DMS53 (cell line): ENCODE measurements at places on chromosomes 12 and 14.

DNA sequence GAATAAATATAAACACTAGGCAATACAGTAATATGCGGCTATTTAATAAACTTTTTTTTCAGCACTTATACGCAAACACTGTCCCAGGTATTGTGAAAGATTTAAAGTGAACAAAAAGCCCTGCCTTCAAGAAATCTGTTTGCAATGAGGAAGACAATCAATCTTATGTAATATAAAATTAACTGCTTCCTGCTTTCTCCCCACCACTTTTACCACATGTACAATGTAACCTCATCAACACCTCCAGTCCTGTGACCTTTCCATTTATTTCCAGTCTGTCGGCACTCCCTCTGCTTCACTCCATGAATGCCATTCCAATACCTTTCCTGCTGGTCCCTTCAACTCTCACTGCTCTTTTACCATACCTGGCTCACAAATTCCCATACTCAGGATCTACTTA, 10.5 kb downstream of the SNX6 start:
- DNase-seq, result no peak

GRCh38 chr12:74129702-74130101, 407.9 kb upstream of the ATXN7L3B start:
- no peak for DNase-seq

- DNase-seq, result no peak
Observed at GRCh38 chr14:60573943-60574495, 65.1 kb downstream of the SIX6 start.

- peak; percentile 29 for DNase-seq
Observed at GRCh38 chr12:75951399-75952278, 79.9 kb downstream of the PHLDA1 start.

GRCh38 chr12:22374508-22374907, 40.0 kb upstream of the ST8SIA1 start:
- DNase-seq, result no peak

- DNase-seq, result no peak
Observed at GRCh38 chr14:87687420-87687819, 305.6 kb downstream of the GALC start.

GRCh38 chr14:74299061-74299545, 3.6 kb downstream of the ABCD4 start:
- DNase-seq, result no peak

- DNase-seq, result no peak
Observed at GRCh38 chr14:69066396-69067171, 86.3 kb downstream of the DCAF5 start.

DNA sequence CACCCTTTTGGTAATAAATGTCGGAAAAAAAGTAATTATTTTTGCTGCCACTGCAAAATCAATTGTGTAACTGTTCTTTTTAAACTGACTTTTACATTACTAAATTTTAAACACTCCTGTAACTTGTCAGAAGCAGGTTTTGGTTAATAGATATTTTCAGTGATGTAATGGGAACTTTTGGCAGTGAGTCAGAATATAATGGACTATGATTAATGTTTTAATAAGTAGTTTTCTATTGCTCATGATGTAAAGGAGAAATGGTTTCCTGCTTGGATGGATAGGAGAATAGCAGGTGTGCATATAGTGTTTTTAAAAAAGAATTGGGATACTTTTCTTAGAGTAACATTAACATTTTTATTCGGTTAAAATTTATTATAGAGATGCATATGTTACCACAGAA, 58.8 kb downstream of the TRMT5 start:
- no peak for DNase-seq

DNA sequence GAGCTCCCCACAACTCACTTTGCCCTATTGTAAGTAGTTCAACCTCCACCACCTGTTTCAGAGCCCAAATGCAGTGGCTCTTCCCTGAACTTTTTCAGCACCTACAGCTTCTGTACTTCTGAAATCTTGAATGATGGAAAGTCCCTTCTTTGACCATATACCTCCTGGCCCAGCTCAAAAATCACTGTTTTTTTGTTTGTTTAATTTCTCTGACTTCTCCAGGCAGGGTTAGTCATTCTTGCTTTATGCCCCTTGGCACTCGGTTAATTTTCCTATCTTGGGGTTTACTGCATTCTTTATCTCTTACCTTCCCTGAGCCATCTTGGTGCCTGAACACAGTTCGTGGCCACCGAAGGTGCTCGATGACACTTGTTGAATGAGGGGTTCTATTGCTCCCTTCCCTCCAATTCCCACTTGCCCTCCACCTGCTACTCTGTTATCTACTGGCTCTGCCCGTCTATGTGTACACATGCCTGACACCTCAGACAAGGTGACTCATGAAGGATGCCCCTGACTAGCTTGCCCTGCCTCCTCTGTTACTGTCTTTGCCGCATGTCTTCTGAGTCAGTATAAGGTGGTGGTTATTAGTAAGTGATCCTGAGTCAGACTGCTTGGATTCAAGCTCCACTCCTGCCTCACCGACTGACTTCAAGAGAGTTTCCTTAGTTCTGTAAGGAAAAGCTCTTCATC, 4.4 kb downstream of the AMHR2 start:
- DNase-seq, result peak; percentile 81

DNA sequence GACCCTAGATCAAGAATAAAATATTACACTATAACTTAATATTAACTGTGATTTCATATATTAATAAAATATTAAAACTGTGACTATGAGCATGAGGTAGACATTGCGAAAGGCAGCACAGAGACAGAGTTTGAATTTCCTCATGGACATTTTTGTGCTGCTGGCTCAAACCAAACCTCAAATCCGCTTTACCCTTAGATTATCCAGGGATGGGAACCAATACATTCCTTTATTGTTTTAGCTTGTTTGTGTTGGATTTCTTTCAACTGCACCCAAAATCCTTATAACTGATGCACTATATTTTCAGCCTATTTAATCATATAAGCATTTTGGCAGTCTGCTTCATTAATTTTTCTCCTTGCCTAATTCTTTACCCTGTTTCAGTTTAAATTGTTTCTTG, 436.7 kb downstream of the ATP23 start:
- no peak for DNase-seq

DNA sequence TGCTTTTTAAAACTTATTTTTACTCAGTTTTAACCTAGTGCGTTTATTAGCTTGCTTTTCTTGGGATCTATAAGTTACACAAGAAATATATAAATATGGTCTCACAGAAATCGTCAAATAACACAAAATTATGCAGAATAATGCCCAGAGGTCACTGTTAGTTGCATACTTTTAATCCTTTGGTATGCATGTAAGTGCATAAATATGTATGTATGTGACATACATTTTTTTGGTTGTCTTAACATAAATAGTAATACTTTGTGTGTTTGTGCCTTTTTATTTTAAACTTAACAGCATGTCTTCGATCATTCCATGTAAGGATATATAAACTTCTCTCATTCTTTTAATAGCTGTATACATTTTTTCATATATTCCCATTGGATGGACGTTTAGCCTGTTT, 459.6 kb downstream of the PCNX1 start:
- no peak for DNase-seq

DNA sequence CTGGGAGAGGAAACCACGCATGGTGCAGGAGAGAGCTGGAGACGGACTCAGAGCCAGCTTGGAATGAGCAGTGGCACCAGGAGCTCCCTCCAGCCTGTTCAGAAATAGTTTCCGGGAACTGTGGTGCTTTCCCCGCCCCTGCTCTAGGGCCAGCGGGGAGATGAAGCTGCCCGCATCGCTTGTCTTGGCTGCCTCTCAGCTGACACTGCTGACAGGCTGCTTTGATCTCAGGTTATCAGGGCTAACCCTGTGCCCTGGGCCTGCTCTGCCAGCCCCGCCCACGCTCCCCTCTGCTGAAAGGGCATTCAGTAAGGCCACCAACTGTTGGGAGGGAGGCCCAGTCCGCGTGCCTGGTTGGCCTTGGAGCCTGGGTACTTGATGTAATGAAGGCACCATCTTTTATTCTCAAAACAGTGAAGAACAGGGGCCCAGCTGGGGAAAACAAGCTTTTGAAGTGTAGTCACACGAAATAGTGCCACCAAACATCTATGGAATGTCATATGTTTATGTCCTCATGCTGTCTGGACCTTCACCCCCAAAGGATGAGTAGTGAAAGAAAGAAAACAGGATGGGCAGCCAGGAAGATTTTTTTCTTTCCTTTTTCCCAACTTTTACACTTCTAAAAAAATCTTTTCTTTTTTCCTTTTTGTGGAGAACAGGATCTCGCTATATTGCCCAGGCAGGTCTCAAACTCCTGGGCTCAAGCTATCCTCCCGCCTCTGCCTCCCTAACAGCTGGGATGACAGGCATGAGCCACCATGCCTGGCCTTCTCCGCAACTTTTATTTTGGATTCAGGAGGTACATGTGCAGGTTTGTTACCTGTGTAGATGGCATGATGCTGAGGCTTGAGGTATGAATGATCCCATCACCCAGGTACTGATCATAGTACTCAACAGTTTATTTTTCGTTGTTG, 115.9 kb upstream of the TBX3 start:
- no peak for DNase-seq

- DNase-seq, result no peak
Observed at GRCh38 chr12:51752234-51752889, 96.2 kb downstream of the FIGNL2 start.

DNA sequence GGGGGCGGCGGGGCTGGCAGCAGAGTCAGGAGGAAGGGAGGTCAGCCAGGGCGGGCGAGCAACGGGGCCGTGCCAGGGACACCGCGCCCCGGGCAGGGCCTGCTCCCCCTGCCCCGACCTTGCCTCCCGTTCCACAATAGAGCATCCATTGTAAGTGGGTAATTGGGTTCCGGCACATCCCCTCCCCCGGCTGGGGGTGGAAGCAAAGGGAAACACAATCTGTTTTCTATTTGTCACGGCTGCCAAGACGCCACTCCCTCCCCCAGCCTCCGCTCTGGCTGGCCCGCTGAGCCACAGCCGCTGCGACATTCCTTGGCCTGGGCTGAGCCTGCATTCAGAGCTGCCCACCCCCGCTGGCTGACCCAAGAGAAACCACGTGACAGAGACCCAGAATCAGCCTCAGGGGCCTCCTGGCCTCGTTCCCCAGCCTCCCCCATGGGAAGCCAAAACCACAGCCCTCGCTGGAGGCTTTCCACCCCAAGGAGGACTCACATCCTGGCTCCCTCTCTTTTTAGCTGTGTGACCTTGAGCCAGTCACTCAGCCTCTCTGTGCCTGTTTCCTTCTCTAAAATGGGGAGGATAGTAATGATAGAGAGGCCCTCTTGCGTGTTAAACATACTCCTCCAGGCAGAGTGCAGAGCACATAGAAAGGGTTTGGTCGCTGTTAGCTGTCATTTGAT, 117.6 kb downstream of the SCARB1 start:
- peak; percentile 85 for DNase-seq

DNA sequence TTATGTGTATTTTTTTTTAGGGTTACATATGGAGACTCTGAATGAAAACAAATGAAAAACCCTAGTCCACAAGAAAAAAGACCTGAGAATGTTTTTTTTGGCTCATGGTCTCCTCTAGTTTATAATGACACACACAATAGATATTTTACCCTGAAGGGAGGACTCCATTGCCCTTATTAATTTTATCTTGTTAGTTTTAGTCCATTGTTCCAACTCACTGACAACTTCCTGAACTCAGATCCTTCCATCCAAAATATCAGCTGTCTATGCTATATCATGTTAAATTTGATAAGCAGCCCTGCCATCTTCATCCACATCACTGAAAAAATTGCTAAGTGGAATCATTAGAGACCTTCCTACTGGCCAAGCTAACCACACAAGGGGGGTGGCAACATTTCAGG, 232.1 kb downstream of the MON2 start:
- DNase-seq, result no peak

DNA sequence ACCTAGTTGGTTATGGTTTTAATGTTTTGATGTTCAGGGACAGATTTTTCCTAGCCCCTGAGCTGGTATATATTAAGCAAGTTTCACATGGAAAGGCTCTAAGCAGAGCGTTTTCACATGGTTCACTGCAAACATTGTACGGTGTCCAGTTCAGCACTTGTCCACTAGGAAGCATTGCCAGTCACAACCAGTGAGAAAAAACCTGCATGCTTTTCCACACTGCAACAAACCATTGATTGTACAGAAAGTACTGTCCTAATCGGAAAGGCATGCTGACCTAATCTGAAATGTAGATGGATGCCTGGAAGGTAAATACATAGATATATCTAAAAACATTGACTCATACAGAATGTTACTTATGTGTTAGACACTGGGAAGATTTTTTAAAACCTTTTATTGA, 25.0 kb upstream of the NPAS3 start:
- DNase-seq, result peak; percentile 12

DNA sequence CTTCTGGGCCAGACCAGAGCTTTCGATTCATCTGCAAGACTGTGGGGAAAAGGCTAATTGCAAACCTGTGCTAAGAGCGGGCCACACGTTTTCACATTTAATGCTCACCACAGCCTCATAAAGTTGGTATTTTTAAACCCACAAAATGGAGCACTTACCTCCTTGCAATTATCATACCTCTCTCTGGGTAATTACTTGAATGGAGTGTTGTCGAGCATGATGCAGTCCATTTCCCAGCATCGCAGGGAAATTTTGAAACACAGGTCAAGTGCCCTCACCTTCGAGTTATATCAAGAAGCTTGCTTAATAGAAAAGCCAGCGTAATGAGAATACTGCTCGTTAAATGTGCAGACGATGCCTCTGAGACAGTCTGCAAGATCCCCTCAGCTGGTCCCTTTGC, 8.8 kb upstream of the IFI27L2 start:
- no peak for DNase-seq

- no peak for DNase-seq
Observed at GRCh38 chr12:130011611-130012385, 108.0 kb upstream of the TMEM132D start.

DNA sequence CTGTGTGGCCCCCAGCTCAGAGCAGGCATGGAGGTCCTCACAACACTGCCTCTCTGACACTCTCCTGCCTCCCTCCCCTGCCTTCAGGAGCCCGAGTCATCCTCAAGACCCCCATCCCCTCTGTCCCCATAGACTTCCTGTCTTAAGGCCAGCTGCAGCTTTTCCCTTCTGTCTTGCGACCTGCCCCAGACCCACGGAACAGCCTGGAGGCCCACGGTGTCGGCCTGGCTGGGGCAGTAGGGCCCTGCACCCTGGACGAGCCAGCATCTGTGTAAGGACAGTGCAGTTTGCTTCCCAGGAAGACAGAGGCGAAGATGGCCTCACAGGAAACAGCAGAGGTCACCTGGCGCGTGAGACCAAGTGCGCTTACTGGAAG, 9.7 kb downstream of the TEDC1 start:
- no peak for DNase-seq

DNA sequence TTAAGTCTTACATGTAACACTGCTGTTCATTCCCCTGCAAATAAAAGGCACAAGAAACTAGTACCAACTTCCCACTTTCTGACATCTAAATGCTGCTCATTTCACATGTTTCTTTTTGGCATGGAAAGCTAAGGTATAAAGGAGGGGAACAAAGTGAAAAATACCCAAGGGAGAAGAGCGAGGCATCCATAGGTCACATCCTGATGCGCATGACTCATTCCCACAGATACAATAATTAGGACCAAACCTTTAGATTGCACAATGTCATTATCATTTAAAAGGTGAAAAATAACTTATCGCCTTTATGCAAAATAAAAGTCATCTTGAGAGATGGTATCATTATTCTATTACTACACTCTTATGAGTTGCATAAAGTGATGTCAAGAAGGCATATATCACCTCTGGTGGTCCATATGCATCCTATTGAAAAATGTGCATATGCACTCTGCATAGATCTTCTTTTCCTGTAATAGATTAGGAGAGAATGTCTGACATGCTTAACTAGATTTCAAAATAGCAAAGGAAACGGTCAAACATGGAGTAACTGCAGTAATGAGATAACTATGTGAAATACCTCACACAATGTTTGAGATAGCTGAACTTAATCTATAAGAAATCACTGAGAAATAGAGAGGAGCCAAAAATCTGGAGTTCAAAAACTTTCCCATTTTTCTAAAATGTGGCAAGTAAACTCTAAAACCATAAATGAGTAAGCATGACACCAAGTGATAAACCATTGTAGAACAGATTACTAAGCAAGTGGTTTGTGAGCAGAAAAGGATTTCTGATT, 382.5 kb upstream of the TMTC1 start:
- no peak for DNase-seq
